HFFc6 (cell line): ENCODE measurements at places on chromosomes 7 and 10. TPM values are rescaled to one million over a fixed set of nuclear protein-coding genes. Genes with fewer than 3 reads are reported as not detected.
A peak's percentile ranks its signal among the peaks of the same experiment; 100 is the strongest.

DNA sequence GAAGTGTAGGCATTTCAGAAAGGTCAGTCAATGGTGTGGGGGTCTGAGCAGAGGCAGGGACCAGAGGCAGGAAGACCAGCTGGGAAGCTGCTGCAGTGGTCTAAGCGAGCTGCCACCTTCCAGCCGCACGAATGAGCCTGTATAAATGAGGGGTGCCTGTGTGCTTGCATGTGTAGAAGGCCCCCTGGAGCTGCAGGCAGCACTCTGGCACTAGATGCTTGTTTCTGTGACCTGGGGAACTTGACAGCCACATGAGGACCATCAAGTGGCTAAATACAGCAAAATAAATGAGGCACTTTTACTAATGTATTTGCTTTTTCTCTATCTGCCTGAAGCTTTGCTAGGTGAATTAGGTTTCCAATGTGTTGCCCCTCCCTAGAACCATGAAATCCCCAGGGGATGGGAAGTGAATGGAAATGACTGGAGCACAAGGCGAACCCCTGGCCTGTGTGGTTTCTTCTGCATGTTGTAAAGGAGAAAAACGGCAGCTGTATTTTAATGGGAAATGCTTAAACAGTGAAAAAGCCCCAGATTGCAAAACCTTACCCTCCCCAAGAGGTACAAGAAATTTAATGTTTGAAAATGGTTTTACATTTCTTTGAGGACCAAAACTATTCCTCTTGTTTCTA, 57.7 kb downstream of the PYROXD2 start:
- DNase-seq = no peak

- peak; percentile 19 for DNase-seq
Observed at GRCh38 chr7:111853201-111853990, 291.1 kb upstream of the IMMP2L start.

Gene TRIM50
- not detected in 3 replicates for total RNA-seq

Gene FEZF1
- total RNA-seq = not detected in 3 replicates

Gene SPAG6
- total RNA-seq = not detected in 3 replicates

DNA sequence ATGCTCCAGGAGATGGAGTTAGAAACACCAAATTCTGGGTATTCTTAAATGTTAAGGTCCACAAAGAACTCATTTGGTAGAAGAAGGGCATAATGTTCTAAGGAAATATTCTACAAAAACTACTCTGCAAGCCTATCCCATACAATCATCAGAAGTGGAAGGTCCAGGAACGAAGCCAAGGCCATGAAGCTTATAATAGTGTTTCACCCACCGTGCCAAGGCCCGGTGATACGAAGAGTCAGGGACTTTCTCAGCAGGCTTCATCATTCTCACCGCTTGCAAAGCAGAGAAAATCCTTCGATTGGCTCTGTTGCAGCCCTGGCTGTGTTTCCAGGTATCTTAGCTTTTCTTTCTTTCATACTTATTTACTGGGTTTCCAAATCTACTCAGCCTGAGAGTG, 351.9 kb upstream of the CELF2 start:
- DNase-seq = no peak

GRCh38 chr7:106073701-106074100, 38.4 kb downstream of the SYPL1 start:
- DNase-seq = no peak

Gene PAPSS2
- 422 to 607 TPM (median 498 TPM) in 3 replicates for total RNA-seq

Gene AMPH
- total RNA-seq = 4.4 to 6.0 TPM (median 4.8 TPM) in 3 replicates

Gene ASZ1
- total RNA-seq = not detected in 3 replicates

DNA sequence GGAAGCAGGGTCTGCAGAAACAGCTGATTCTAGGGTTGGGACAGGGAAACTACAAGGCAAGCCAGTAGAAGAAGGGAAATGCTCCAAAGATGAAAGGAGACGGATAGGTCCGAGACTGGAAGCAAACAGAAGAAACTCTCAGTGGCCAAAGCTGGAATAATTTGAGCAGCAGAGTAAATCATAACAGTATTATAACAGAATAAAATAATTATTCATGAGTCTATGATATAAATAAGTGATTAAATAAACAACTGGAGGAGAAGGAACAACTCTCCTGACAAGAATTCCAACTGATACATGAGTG, 27.6 kb downstream of the EZH2 start:
- DNase-seq = no peak

Gene EPDR1
- total RNA-seq = not detected in 3 replicates

Gene MEOX2
- not detected in 3 replicates for total RNA-seq

DNA sequence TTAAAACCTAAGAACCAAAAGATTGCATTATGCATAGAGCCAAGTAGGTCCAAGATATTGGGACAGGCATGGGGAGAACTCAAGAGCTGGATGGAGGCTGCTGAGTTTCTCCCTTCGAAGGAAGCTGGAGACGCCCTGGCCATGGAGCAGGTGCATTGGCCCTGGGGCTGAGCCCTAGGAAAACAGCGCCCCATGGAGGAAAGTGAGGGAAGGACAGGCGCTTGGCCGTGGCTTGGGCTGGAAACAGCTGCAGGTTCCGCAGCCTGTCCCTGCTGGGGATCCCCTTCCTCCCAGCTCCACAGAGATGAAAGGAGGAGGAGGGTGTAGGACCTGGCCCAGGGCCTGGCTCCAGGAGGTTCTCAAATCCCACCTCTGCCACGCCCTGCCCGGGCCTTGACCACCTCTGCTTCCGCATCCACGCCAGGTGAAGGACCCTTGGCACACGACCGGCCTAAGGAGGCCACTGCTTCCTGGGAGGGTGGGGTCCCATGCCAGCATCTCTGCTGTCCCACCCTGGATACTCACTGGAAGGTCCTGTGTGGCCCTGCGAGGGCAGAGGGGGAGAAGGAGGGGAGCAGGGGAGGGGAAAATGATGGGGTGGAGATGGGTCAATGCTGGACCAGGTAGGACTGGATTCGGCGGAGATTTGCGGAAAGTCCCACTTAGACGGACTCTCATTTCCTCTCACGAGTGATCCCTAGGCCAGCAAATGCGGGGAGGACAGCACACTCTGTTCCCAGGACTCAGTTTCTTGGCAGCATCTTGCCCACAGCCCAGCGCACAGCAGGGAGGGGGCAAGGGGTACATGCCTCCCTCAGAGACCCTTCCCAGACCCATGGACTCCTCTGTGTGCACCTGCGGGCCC, 258.6 kb upstream of the TCERG1L start:
- no peak for DNase-seq

Gene PDGFA
- 7.3 to 8.1 TPM (median 7.5 TPM) in 3 replicates for total RNA-seq

Gene C7orf33
- not detected in 3 replicates for total RNA-seq

- DNase-seq = no peak
Observed at GRCh38 chr10:121949451-121949850, 21.6 kb upstream of the ATE1 start.

- no peak for DNase-seq
Observed at GRCh38 chr10:36840788-36841187, 284.6 kb upstream of the ANKRD30A start.

Gene CACUL1
- total RNA-seq = 30.2 and 32.3 TPM in 2 replicates

Gene FXYD4
- total RNA-seq = not detected in 3 replicates

DNA sequence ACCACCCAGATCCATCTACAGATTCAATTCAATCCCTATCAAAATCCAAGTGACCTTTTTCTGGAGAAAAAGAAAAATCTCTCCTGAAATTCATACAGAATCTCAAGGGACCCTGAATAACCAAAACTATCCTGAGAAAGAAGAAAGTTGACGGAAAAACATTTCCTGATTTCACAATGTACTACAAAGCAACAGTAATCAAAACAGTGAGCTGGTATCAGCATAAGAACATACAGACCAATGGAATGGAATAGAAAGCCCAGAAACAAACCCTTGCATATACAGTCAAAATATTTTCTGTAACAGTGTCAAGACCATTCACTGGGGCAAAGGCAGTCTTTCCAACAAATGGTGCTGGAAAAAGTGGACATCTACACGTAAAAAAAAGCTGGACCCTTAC, 89.9 kb downstream of the JMJD1C start:
- no peak for DNase-seq

DNA sequence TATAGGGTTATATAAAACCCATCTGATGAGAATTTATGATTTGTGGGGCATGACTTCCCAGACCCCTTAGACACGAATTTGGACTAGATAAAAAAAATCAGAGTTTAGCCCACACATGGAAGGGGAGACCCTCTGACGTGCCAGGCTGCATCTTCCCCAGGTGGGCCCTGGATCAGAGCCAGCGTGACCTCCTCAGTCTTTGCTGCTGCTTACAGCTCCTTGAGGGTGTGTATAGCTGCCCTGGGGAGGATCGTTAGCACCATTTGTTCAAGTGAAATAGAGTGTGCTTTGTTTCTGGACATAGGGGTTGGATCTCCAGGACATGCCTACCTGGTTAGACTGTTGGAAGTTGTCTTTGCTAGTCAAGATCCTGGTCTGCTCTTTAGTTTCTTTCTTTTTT, 54.2 kb downstream of the DOCK1 start:
- no peak for DNase-seq

GRCh38 chr10:131850383-131850870, 50.4 kb upstream of the PPP2R2D start:
- DNase-seq = no peak

GRCh38 chr10:73408061-73408460, 5.8 kb downstream of the ANXA7 start:
- no peak for DNase-seq

Gene OR2A7
- total RNA-seq = not detected in 2 replicates

DNA sequence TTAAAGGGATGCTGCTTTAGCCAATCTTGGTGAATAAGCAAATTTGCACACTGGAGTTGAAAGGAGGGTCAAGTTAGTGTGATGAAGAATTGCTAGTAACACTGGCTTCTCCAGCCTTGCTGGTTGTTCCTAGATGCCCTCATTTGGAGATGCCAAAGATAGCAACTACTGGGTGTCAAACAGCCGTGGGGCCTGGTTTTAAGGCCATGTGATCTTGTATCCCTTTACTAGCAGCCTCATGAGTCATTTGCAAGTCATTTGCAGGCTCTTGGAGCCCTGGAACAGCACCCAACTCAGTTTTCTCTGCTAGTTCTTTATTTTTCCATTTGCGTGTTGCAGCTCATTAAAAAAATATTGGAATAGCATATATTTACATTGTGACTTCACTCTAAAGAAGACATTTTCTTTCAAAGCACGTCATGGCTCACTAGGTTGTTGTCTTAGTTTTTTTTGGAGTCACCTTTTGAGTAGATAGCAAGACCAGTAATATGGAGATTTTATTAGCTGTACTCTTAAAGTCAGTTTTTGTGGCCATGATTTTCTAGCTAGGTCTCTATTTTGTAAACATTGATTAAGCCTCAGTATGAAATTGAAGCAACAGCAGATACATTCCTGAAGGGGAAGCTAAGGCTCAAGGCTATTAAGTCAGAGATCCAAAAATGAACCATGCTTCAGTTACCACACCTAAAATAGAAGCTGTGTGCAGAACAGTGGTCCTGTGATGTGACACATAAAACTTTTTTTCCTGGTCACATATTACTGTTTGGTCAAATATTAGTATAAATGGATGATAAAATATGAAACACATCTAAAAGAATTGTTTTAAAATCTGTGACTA, 1.3 kb downstream of the LSMEM1 start:
- DNase-seq = peak; percentile 94

Gene MRLN
- total RNA-seq = not detected in 3 replicates
